ENCODE measurements at places on chromosomes 7 and 10.
A peak's percentile ranks its signal among the peaks of the same experiment; 100 is the strongest.

- DNase-seq: no peak
These were observed 186.2 kb upstream of the LYZL1 start for GRCh38 chr10:29102636-29103035.

DNA sequence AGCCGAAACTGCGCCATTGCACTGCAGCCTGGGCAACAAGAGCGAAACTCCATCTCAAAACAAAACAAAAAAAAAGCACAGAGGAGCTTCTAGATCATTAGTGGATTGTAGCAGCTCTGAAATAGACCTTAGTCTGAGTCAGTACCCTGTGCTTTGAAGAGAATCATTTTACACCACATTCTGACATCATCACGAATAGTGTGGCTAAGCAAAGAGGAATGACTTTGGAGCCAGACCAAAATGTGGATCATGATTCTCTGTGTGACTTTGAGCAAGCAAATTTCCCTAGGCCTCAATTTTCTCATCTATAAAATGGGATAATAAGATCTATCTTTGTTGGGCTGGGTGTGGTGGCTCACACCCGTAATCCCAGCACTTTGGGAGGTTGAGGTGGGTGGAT is 618.9 kb downstream of the CALN1 start:
- peak; percentile 1 for DNase-seq

DNA sequence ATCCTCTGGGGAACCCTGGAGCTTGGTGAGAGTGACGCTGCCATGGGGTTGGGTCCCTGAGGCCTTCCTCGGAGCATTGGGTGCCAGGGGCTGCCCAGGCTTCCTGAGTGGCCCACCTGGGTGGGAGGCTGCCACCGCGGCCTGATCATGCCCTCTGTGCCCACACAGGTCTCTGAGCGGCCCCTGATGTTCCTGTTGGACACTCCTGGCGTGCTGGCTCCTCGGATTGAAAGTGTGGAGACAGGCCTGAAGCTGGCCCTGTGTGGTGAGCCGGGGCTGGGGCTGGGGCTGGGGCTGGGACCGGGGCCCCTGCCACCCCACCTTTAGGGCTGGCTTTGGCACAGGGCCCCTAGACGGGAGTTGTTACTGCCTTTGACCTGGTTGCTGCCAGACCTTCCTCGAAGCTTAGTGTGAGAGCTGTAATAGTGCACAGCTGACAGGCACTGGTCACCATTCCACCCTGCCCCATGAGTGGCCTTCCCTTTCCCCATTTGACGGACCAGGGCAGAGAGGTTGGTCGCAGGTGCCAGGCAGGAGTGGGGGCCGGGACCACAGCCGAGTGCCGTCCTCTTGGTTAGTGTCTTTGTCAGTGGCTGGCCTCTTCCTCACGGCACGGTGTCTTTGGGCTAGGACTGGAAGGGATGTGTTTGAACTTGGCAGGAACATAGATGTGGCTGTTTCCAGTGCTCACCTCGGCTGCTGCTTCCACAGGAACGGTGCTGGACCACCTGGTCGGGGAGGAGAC is 8.2 kb downstream of the MTG1 start:
- no peak for DNase-seq

GRCh38 chr7:90163534-90163933 is 9.3 kb downstream of the STEAP1 start:
- DNase-seq: no peak

DNA sequence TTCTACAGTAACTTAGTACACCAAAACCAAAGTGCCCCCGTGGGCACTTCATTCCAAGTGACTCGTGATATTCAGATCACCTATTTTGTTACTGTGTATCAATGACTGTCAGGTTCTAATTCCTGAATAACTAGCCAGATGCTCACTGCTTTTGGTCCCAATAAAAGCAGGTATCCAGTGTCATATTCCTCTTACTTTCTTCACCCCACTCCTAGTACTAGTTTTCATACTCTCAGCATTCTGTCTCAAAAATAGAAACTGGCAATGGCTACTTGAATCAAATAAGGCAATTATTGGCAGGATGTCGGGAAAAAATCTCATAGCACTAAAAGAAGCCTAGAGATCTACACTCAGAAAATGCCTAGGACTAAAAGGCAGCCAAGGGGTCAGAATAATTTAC is 84.6 kb downstream of the ZNF467 start:
- no peak for DNase-seq

DNA sequence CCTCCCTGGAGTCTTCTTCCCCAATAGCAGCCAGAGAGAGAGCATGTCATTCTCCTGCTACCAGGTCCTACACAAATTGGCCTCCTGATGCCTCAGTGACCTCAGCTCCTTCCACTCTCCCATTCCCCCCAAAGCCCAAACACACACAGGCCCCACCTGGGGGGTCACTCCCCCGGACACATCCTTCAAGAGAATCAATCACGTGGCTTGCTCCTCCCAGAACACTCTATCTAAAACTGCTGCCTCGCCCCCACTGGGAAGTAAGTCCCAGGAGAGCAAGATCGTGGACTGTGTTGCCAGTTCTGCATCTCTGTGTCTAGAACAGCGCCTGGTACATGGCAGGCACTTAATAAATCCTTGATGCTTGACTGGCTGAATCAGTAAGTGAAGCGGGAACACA is 2.5 kb upstream of the HSPA12A start:
- DNase-seq: no peak

DNA sequence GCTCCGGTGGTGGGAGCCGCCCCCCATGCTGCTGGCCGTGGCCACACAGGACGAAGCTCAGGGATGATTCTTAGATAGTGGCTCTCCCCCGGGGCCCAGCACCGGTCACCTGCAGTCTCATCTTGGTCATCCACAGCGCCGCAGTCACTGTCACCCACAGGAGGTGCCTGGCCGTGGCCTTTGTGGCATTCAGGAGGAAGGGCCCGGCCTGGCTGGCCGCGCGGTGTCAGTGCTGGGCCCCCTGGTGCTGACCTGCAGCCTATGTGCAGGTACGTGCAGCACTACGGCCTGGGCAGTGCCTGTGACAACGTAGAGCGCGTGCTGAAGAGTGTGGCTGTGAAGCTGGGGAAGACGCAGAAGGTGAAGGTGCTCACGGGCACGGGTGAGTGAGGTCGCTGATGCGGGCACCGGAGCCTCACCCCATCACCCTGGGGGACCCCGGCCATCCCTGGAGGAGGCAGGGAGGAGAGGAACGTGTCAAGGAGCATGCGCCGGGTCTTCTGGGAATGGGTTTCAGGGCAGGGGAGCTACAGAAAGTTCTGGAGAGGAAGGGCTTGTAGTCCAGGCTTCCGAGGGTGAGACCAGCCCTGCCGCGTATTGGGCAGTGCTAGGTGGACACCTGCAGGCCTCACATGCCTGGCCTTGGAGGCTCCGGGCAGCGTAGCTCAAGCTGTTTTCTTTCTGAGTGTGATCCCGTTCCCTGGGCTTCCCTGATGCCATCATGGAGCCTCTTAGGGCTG is 5.0 kb downstream of the SPRN start:
- no peak for DNase-seq

DNA sequence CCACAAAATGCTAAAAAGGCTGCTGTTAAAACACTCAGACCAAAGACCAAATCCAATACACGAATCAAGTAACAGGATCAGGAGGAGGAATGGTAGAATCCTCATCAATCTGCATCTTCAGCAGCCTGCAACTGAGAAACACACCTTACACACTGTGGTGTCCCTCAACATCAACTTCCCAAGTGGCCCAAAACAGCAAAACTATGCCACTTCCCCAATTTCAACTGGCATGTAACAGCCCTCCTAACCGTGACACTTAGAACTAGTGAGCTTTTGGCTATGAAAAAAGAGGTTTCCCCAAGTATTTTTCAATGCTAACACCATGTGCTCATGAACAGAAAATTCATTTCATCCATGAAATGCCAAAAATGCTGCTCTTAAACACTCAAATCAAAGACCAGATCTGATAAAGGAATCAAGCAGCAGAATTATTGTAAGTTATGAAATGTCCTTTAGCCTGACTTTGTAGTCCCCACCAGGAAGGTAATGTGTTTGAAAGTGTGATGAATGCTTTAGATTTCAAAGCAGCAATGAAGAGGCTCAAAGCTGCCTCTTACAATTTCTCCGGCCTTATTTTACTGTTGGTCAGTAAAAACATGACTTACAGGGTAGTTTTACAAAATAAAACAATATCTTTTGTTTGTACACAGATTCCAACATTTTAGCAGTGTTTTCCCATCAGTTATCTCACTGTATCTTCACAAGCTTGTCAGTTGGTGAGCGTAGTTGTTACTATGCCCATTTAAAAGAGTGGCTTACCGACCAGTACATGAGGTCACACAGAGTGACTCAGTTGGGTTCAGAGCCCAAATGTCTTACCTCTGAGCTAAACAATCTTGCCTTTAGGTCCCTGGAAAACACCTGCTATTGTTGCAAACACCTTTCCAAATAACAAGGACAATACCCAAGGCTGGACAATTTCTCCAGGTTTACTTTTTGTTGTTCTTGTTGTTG is 65.7 kb upstream of the ASAH2 start:
- no peak for DNase-seq

- DNase-seq: no peak
These were observed 44.0 kb upstream of the NPVF start for GRCh38 chr7:25272265-25272664.

DNA sequence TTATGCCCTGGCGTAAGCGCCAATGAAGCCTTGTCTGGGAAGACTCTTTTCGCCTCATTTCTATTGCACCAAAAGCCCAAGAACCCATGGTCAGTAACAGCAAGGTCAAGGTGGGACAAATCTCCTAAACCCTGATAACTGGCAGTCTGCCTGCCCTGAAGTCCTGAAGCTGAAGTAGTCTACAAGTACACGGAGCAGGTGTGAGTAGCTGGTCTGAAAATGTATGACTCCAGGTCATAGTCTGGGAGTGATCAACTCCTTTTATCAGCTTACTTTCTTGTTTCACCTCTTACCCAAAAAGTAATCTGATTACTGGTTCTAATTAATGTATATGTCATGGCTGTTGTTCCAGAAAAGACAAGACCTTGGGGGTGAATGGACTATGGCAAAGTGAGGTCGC is 107.3 kb upstream of the EFCAB10 start:
- DNase-seq: no peak

DNA sequence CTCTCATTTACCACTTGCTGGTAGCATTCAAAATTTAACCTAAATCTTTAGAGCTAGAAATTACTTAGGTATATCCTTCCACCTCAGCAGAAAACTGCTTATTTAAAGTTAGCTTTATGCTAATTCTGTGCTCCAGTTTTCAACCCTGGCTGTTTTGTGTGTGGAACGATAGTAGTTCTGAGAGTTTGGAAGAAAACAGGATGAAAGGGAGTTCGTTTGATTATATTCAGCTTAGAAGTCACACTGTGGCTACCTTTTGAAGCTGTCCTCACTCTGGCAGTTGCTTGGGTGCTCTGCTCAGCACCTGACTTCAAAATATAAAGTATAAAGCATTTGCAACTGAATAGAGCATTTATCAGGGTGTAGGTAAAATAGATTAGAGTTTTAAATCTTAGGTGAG is 2.6 kb upstream of the ASCC1 start:
- no peak for DNase-seq

DNA sequence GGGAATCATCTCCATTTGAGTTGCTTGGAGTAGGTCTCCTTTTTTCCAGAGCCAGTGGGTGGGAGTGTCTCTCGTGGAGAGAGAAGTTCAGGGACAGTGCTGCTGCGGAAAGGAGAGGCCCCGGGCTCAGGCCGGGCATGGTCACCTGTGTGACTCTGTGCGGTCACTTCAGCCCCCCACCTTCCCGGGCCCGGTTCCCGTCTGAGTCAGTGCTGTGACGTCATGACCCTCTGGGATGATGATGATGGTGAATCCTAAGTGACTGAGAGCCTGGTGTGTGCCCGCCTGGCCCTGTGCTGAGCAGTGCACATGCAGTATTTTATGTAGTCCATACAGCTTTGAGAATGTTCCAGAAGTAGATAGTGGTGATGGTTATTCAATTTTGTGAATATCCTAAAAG is 32.6 kb upstream of the AP5Z1 start:
- DNase-seq: peak; percentile 25

GRCh38 chr10:32489901-32490300 is 44.0 kb downstream of the CCDC7 start:
- no peak for DNase-seq

DNA sequence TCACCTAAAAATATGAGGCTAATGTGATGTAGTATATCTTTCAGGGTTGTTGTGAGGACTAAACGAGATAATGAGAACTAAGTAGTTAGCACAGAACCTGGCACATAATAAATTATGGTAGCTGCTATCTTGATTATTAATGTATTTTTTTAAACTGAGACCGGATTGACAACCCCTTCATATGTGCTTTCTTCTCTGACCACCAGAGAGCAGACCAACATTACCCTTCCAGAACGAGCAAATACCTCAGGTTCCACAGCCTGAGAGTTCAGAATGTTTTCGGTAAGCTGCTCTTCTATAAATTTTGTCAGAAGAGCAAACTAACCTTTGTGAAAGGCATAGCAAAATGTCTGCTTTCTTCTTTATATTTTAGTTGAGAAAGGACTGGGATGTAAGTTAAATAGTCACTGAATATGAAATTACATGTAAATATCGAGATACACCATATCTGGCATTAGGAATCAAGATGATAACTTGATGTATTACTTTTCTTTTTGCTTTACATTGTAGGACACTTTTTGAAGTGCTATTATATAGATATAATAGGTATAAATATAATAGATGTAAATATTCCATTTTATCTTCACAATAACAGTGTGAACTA is 13.6 kb upstream of the BPGM start:
- peak; percentile 84 for DNase-seq

DNA sequence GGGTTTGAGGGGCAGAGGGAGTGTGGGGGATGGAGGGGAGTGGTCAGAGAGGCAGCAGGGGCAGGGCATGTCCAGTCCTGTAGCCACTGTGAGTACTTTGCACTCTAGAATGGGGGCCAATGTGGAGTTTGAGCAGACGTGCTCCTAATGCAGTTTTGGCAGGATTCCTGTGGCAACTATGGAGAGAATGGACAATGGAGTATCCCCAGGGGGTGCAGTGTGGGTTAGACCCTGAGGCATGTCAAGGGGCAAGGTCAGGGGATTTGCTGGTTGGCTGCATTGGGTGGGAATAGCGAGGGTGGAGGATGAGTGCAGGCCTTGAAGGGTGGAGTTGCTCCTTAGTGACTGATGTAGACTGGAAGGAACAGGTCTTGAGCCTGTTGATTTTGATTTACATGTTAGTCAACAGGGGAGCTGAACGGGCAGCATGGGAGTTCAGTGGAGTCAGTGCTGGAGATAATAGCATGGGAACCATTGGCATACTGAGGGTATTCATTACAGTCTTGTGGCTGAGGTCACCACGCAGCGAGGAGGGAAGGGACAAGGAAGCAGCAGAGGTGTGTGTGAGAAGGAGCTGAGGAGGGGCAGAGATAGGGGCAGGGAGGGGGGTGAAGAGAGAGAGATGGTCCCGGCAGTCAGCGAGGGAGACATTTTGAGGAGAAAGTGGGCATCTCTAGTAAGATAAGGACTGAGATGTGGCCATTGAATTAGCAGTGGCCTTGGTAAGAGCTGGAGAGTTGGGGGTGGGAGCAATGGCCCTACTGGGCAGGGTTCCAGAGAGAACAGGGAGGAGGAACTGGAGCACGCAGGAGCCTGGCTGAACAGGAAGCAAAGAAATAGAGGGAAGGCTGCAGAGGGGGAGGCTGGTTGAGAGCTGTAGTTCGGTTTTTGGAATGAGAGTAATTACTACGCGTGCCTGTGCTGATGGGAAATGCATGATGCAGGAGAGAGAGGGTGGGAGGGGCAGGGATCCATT is 112.7 kb downstream of the CCNY start:
- peak; percentile 80 for DNase-seq

Measured in cardiac fibroblast (primary cell).